ENCODE measurements at places on chromosomes 4 and X.

DNA sequence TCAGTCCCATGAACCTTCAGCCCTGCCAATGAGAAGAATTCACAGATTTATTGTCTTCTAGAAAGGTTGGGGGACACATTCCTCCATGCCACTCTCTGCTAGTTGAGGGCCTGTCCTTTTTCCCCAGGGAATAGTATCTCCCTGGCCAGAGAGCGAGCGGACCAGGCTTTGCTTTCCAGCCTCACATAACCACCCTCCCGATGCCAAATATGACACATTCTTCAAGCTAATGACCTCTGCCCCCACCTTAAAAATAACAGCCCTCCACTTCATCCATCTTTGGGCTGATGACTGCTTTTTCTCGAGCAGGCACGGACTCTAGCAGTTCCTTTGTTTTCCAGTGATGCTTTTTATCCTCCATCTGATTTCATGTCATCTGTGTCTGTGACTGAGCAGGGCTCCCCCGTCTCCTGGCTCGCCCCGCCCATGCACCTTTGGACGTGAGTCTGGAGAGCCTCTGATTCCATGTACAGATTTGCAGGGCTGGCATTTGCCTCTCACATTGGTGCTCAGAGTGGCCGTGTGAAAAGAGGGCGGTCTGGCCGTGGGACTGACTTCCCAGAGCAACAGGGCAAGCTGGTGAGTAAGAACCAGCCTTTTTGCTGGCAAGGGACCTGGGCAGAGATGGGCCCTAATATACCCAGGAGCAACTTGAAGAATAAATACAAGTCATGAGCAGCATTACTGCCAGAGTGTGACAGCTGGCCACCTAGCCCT is 279.8 kb downstream of the BCOR start:
- DNase-seq: no peak

DNA sequence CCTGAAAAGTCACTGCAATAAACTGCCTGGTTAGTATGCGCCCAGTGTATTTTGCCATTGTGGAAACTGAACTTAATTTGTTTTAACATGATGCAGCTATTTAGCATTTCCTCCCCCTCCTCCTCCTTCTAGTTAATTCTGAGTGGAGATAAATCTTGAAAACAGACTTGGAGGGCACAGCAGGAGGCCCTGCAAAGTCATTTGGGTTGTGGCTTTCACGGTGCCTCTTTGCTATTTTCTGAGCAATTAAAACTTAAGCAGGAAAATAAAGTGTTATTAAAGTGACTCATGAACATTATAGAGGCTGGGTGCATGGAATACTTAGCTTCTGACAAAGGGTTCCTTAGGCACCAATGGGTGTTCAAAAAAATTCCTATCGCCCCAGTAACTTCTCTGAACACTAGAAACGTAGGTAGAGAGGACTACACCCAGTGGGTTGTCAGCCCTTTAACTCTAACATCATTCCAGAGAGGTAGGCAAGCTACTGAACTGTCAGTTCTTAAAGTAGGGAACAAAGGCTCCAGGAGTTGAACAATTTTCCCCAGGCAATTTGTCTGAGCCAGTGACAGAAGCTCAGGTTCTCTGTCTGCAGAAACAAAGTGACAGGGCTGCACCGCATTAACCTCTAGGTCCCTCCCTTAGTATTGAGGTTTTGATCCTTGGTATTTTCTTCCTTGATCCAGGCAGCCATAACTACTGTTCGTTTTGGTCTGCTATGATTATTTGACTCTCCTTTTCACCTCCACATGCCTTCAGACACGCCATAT is 158.3 kb upstream of the KIT start:
- DNase-seq: no peak

DNA sequence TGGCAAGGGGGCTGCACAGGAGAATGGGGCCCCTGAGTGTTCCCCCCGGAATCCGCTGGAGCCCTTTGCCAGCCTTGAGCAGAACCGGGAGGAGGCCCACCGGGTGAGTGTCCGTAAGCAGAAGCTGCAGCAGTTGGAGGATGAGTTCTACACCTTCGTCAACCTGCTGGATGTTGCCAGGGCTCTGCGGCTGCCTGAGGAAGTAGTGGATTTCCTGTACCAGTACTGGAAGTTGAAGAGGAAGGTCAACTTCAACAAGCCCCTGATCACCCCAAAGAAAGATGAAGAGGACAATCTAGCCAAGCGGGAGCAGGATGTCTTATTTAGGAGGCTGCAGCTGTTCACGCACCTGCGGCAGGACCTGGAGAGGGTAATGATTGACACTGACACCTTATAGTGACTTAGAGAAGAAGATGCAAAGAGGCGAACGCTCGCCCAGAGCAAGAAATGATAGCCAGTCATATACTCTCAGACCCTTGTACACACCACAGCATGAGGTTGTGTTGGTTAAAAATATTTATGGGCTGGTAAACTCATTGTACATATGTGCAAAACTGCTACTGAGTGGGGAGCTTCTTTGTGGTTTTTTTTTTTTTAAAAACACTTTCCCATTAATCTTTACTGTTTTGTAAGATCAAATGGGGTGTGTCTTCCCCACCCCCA is 52.5 kb downstream of the JADE1 start:
- DNase-seq: no peak

DNA sequence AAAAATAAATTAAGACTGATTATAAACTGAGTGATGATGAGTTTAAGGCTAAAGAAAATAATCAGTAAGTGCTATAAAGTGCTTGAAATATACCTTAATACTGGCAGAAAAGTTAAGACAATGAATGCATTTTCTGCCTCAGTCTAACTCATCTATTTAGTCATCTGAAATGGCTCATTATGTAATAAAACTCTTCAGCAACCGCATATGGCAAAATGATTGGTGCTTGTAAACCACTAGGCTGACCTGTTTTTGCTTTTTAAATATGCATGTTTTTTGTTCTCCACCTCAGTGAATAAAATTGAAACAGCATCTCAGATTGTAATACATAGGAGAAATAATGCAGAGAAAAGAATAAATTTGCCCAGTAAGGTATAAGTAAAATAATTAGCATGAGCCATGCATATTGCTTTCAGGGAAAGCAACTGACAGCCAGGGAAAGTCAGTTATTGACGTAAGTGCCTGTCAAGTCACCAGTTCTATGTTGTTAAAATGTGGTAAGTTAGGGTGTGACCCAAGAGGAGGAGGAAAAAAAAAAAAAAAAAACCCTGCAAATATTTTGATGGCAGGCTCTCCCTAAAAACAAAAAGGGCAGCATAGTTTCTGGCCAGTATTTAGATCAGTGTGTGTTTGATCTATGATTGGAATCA is 167.5 kb downstream of the PALLD start:
- DNase-seq: no peak
